ENCODE measurements at places on chromosomes 11 and 22.
A peak's percentile ranks its signal among the peaks of the same experiment; 100 is the strongest.

DNA sequence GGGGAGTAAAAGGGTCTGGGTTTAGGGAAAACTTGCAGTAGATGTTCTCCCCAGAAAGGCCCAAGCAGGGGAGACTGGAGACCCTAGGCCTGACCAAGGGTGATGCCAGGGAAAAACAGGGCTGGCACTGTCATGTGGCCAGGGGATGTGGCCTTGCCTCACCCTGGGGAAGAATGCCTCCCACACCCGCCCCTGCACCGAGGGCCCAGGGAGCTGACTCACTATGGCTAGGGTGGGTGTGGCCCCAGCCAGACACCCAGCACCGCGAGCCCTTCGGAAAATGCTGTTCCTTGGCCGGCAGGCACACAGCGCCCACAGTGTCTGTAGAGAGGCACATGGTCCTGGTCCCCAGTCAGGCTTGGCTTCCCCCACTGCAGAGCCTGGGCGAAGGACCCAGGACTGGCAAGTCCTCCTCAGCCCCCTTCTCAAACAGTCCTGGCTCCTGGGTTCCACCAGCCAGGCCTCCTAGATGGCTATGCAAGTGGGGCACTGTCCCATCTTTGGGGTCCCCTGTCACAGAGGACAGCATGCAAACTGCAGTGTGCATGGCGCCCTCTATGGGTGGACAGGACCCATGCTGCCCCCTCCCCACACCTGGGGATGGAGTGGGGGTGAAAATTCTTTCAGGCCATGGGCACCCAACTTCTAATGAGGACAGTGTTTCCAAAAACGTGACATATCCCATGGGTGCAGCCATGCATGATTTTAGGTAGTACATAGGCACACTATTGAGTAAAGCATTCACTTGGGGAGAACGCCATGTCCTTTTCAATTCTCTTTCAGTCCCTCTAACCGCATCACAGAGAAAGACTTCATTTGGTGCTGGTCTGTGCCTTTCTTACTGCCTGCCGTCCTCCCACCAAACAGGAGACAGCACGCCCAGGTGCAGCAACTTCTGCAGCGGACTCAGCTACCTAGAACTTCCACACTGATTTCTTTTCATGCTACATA, 15.2 kb downstream of the TMPRSS5 start:
- DNase-seq: no peak

DNA sequence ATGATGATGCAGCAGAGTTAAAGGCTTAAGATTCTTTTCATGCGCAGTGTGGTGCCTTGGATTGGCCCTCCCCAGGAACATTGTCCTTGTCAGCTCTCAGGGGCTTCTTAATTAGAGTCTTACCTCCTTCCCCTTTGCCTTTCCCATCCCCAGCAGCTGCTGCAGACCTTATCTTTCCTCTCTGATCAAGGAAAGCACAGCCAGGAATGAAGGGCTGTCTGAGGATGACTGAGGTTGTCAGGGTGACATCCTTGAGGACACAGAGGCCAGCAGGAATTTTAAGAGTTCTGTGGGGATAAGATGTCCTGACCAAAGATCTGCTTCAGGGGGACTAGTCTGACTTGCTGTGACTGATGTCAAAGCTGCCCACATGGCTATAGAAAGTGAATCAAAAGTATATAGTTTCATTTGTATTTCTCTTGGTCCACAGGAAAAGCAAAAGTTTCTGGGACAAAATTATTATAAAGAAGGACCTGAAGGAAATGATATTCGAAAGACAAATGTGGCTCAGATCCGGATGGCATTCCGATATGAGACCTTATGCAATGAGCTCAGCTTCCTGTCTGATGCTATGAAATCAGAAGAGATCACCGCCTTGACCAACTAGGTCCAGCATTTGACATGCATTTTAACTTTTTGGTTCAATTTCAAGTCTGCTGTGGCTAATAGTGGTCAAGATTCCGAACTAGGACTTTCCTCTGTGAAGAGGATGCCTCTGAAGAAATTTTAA, 35.5 kb downstream of the RNF141 start:
- no peak for DNase-seq

DNA sequence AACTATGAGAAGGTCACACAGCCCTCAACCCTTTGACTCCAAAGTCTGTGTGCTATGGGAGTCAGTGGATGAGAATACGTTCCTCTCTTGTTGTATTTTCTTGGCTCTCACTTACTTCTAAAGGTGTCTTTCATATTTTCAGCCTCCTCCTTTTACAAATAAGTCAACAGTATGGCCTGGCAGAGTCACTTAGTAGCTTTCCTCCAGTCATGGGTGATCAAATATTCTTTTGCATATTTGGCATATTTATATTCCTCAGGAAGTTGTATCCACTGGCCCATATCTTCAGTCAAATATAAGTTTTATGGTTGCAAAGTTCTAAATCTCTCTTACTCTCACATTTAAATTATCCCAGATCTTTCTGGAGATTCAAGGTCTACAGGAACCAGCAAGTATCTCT, 327.5 kb downstream of the ETS1 start:
- DNase-seq: no peak

- DNase-seq: peak; percentile 46
Observed at GRCh38 chr11:62025487-62026105, 58.2 kb upstream of the FTH1 start.

- DNase-seq: peak; percentile 91
Observed at GRCh38 chr11:131498631-131499160, 128.3 kb downstream of the NTM start.

GRCh38 chr22:24423519-24424000, 3.8 kb upstream of the ADORA2A start:
- DNase-seq: no peak

DNA sequence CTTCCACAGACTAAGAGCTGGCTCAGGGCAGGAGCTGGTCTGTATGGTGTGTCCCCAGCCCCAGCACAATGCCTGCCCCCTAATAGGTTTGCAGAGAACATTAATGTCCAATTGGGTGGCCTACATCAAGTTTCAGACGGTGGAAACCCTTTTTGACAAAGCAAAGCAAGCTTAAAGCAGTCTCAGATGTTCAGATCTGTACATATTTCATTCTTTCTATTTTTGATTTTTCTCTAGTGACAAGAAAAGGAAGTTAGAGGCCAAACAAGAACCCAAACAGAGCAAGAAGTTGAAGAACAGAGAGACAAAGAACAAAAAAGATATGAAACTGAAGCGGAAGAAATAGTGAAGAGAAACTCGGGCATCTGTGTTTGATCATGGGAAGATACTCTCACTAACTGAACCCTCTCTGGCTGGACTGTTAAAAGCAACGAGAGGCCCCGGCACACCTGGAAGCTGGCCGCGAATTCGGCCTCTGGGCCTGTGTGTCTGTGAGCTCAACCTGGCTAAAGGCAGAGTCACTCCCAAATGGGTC, 40.5 kb downstream of the NAT10 start:
- no peak for DNase-seq

DNA sequence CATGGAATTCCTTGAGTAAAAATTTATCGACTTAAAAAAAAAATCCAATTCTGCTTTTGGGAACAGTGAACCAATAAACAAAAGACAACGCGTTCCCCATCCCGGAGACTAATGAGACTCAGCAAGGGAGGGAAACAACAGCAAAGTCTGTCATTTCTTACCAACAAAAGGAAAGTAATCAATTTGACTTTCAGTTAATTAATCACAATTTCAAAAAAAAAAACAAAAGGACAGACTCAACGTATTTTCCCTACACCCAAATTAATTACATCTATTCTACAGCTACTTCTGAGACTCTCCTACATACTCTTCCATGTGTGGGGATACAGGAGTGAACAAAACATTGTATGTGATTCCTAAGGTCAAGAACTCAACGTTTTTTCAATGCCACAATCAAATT, 1.9 kb downstream of the RDX start:
- DNase-seq: peak; percentile 67

DNA sequence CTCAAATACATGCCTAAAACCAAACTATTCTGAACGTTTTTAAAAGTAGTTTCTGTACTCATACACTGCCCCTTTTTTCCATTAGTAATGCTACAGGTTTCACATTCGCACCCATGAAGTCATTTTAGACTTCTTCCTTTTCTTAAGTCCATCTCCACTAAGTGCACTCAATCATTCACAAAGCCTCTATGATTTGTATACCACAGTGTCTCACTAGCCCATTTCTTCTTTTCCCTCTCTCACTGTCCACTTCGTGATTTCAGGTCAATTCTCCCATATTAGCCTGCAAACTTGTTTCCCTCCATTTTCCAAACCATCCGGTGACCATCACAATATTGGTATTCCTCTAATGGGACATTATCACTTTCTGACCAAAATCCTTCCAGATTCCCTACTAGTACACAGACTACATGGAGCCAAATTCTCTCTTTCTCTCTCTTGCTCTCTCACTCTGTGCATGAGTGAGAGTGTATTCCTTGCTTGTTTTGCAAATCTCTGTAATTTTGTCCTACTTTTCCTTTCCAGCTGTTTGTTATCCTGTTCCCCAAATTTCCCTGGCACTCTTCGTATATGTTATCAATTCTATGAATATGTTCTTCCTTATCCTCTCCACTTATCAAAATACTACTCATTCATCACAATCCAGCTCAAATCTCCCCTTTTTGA, 3.4 kb upstream of the ZC3H12C start:
- DNase-seq: no peak

DNA sequence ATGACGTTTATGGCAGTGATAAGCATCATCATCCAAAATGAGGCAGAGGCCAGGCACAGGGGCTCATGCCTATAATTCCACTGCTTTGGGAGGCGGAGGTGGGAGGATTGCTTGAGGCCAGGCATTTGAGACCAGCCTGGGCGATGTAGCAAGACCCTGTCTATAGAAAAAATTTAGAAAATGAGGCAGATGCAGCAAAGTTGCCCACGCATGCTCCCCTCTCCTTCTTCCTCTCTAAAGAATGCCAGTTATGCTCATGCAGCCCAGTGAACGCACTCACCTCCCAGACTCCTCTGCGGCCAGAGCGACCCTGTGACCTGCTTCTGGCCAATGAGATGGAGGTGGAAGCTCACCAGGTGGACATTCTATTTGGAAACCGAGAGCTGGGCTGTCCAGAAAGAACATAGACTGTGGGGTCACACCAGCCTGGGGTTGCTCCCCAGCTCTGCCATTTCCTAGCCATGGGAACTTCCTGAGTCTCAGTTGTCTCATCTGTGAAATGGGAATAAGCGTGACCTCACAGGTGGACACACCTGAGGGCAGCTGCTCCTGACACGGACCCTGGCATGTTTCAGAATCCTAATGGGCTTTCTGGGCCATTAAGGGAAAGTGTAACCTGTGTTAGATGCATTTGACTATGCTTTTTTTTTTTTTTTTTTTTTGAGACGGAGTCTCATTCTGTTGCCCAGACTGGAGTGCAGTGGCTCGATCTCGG, 44.9 kb downstream of the MCM5 start:
- DNase-seq: no peak

DNA sequence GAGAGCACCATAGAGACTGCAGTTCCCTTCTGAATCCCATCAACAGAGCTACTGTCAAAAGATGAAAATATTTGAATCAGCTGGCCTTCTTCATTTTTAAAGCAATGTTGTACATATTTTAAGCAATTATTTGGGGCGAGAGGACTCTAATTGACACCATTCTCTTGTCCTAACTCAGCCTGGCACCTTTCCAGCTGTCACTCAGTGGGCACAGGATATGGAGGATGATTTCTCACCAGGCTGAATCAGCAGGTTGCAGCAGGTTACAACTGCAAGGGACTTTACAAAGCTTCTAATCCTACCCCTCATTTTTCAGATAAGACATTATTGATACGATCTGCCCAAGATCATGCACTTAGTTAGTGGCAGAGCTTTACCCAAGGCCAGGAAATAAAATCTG, 11.9 kb upstream of the WT1 start:
- no peak for DNase-seq

All from globus pallidus (tissue), 1 donor.